Fibroblast of the aortic adventitia (primary cell): ENCODE measurements at places on chromosomes 2 and 18. TPM values are rescaled to one million over a fixed set of nuclear protein-coding genes. Genes with fewer than 3 reads are reported as not detected.

- DNase-seq = no peak
Measured at GRCh38 chr2:236237468-236238190, 26.6 kb downstream of the ASB18 start.

- DNase-seq = no peak
Measured at GRCh38 chr18:48809365-48809764, 141.4 kb downstream of the SMAD7 start.

Gene PLCD4
- 1.2 and 6.4 TPM in 2 replicates for total RNA-seq

GRCh38 chr2:32900246-32900973, 46.3 kb upstream of the LTBP1 start:
- DNase-seq = no peak

Gene NDC80
- 5.0 and 43.5 TPM in 2 replicates for total RNA-seq

DNA sequence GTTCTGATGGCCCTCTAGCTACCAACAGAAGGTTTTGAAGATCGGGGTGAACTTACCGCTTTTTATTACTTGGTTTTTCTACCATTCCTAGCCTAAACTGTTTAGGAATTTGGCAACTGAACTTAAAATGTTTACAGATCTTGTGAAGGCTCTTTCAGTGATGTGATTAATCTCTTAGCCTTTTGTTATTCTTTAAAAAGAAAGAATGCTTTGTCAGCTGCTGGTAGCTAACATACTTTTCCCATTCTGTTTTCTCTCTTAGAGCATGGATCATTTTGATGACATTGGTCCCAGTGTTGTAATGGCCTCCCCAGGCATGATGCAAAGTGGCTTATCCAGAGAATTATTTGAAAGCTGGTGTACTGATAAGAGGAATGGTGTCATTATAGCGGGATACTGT, 18.1 kb downstream of the CPSF3 start:
- no peak for DNase-seq

Gene ZNF2
- total RNA-seq = 3.0 and 6.9 TPM in 2 replicates

Gene CD8B2
- not detected in 2 replicates for total RNA-seq
